ENCODE measurements at places on chromosomes 1 and 21.

DNA sequence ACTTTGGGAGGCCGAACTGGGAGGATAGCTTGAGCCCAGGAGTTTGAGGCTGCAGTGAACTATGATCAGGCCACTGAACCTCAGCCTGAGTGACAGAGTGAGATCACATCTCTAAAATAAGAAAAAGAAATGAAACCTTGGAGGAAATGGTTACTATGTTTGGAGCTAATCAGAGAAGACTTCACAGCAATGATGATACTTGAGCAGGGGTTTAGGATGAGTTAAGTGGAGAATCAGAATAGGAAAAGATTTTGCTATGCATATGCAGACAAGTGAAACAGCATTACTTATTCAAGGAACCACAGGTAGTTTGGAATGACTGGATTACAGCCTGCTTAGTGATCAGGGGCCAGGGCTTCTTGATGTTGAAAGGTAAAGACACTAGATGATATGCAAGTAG is 1.3 kb upstream of the CD5L start:
- DNase-seq = no peak

GRCh38 chr1:241645199-241645598 is 5.0 kb upstream of the CHML start:
- no peak for DNase-seq

GRCh38 chr21:37537391-37537996 is 170.9 kb downstream of the DYRK1A start:
- no peak for DNase-seq

DNA sequence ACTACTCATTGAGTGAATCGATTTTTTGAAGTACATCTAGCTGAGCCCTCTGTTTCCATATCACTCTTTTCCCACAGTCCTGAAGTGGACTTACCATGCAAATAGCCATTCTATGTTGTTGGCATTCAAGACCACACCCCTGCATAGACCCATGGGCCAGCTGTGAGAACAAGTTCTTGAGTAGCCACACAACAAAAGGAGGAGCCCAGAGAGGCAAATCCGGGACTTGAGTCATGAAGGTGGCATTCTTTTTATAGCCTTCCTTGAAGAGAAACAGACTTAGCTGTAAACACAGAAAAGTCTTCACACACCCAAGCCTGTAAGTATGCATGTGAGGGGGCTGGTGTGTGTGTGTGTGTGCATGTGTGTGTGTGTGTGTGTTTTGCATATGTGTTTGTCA is 13.8 kb upstream of the SPRR5 start:
- DNase-seq = no peak

- DNase-seq = no peak
Measured at GRCh38 chr1:91523482-91523881, 22.8 kb downstream of the CDC7 start.

GRCh38 chr1:156486421-156487344 is 13.9 kb downstream of the MEF2D start:
- DNase-seq = no peak

GRCh38 chr1:59747420-59748024 is 67.2 kb upstream of the HOOK1 start:
- DNase-seq = no peak
